ENCODE measurements at places on chromosomes 3 and 15. TPM values are rescaled to one million over a fixed set of nuclear protein-coding genes. Genes with fewer than 3 reads are reported as not detected.

Gene DNAH1
- total RNA-seq, result 0.78 TPM

- DNase-seq, result no peak
These were observed 46.9 kb downstream of the DLEC1 start for GRCh38 chr3:38085943-38086324.

DNA sequence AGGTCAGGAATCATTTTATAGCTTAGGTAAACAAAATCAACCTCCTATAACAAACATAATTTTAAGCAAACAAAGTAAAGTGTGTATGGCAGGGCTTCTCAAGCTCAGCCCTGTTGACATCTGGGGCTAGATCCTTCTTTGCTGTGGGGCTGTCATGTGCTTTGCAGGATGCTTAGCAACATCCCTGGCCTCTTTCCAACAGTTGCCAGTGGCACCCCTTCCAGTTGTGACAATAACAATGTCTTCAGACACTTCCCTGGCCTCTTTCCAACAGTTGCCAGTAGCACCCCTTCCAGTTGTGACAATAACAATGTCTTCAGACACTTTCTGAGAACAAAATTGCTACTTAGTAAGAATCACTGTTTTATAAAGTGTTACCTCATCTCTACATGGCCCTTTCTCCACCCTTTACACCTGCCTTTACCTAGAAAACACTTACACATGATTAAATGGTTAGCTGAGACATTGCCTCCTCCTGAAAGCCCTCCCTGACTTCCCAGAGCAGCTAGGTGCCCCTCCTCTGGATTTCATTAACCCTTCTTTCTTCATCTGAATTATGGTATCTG is 194.0 kb upstream of the LMCD1 start:
- peak; percentile 5 for DNase-seq

DNA sequence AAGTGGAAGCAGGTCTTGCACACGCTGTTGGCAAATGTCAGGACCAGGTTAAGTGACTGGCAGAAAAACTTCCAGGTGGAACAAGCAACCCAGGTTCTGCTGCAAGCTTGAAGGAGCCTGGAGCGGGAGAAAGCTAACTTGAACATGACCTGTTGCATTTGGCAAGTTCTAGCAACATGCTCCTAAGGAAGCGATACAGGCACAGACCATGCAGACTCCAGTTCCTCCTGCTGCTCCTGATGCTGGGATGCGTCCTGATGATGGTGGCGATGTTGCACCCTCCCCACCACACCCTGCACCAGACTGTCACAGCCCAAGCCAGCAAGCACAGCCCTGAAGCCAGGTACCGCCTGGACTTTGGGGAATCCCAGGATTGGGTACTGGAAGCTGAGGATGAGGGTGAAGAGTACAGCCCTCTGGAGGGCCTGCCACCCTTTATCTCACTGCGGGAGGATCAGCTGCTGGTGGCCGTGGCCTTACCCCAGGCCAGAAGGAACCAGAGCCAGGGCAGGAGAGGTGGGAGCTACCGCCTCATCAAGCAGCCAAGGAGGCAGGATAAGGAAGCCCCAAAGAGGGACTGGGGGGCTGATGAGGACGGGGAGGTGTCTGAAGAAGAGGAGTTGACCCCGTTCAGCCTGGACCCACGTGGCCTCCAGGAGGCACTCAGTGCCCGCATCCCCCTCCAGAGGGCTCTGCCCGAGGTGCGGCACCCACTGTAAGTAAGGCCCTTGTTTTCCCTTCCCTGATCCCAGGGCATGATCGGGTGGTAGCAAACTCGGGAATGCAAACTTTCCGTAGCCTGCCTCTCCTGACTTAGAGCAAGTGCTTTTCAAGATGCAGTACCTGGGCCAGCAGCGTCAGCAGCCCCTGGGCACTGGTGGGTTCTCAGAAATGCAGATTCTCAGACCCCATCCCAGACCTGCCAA is 759 bp downstream of the GALNT15 start:
- no peak for DNase-seq

- no peak for DNase-seq
These were observed 264.0 kb upstream of the CRBN start for GRCh38 chr3:3443482-3443881.

Gene ZDHHC19
- total RNA-seq, result not detected

Gene CPLX3
- not detected for total RNA-seq

- no peak for DNase-seq
These were observed 310.4 kb downstream of the PLCL2 start for GRCh38 chr3:17195192-17195611.

Gene RPL32
- 1,815 TPM for total RNA-seq

Gene EPHB1
- total RNA-seq, result 2.6 TPM
